CD4-positive, alpha-beta memory T cell (primary cell): ENCODE measurements at places on chromosomes 3 and 15.

- DNase-seq: no peak
These were observed 166.9 kb downstream of the DCLK3 start for GRCh38 chr3:36597422-36597821.

DNA sequence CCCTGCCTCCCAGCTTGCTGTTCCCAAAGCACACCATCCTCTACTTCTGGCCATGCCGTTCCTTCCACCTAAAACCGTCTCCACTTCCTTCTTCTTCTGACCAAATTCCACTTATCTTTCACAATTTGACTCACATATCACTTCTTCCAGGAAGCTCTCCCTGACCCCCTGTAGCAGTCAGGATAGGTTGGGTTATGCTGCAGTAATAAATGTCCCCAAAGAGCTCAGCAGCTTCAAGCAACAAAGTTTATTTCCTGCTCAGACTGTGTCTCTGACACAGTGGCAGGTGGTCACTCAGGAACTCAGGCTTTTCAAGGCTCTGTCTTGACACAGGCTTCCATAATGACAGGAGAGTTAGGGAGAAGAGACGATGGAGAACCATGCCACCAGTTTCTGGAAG, 27.4 kb downstream of the SLC6A11 start:
- DNase-seq: no peak

DNA sequence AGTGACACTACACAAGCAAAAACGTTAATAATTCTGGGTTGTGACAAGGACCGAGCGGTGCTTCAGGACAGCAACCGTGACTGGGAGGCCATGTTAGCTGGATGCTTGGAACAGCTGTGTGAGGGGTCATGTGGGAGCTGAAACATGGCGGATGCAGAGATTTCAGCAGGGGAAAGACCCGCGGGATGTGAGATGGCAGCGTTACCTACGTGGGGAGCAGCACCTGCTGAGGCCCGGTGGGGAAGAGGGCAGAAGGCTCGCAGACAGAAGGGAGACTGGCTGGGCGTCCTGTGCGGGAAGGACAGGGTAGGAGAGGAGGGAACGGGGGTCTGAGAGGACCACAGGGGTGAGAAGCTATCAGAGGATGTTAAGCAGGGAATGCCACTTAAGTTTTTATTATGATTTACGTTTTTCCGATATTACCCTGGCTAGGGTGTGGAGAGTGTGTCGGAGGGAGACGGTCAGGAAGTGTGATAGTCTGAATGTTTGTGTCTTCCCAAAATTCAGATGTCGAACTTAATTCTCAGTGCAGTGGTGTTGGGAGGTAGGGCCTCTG, 228.8 kb upstream of the LYSMD4 start:
- no peak for DNase-seq

DNA sequence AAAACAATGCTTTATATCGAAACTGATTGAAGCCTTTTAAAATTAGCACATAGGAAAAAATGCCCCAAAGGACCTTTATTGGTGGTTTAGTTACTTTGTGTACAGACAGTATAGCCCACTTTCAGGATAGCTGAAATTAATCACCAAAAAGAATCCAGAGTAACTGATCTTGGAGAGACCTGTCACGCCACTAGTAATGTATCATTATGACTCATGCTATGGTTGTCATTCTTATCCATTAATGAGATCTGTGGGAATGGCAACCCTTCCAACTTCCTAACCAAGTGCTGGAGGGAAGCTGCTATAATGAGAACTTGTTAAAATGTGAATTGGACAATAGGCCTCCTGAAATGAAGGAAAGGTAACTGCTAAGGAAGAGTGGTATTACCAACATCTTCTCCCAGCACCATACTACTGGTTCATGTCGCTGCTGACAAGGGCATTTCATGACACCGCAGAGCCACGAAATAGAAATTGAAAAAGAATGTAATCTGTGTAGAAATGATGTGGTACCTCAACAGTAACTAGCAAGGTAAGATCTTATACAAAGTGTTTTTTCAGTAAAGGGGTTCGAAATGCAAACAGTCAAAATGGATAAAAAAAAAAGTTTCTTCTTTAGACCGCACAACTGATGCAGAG, 7.1 kb upstream of the EMC4 start:
- DNase-seq: no peak

DNA sequence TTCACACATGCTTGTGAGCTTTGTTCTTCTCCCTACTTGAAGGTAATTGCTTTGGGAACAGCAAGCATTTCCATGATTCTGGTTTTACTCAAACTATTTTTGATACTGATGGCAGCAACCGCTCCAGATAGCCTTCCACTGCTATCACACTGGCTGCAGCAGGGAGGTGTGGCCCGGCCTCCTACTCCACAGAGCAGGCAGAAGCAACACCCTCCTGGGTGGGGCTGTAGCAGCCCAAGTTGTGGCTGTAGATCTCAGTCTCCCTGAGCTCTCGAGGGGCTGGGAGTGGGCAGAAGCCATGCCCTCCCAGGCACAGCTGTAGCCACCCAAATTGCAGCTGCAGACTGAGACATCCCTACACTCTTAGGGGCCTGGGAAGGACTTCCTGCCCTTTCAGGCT, 878.8 kb upstream of the GBE1 start:
- no peak for DNase-seq

- DNase-seq: no peak
These were observed at the start of gene DGKG for GRCh38 chr3:186361762-186362536. Gene DGKG, minus strand, starts transcription at chr3:186362234. Its CDS starts 41,775 bp downstream, at chr3:186320459.

- no peak for DNase-seq
These were observed 16.3 kb downstream of the BHLHE40 start for GRCh38 chr3:4995500-4996053.

- no peak for DNase-seq
These were observed 58.4 kb upstream of the LRTM1 start for GRCh38 chr3:54986294-54986693.

DNA sequence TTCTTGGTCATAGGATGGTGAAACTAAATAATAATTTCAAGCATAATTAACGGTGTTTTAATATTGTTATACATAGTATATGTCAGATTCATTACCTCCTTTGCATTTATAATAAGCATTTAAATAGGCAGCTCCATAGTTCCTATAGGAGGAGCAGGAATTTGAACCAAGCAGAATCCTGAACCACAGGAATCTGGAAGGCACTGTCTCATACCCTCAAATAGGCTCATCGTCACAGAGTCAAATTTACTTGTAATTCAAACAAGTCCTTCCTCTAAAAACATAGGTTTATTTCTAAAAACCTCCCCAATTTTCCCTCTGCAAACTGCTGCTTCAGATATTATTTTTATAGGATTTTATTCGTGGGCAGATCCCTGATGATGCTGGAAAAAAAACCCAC, 376.3 kb upstream of the ARHGEF26 start:
- DNase-seq: no peak
